CD8-positive, alpha-beta T cell (primary cell): ENCODE measurements at places on chromosomes 13 and 19. TPM values are rescaled to one million over a fixed set of nuclear protein-coding genes. Genes with fewer than 3 reads are reported as not detected.

The CRLF1 gene
- not detected for total RNA-seq

The VSTM2B gene
- total RNA-seq = not detected

The PRTN3 gene
- total RNA-seq = not detected

The ATCAY gene
- not detected for total RNA-seq

The MCF2L gene
- total RNA-seq = 15.0 TPM

The HSH2D gene
- 37.5 TPM for total RNA-seq

The FUZ gene
- 11.4 TPM for total RNA-seq

The ZNF426 gene
- 17.9 TPM for total RNA-seq

DNA sequence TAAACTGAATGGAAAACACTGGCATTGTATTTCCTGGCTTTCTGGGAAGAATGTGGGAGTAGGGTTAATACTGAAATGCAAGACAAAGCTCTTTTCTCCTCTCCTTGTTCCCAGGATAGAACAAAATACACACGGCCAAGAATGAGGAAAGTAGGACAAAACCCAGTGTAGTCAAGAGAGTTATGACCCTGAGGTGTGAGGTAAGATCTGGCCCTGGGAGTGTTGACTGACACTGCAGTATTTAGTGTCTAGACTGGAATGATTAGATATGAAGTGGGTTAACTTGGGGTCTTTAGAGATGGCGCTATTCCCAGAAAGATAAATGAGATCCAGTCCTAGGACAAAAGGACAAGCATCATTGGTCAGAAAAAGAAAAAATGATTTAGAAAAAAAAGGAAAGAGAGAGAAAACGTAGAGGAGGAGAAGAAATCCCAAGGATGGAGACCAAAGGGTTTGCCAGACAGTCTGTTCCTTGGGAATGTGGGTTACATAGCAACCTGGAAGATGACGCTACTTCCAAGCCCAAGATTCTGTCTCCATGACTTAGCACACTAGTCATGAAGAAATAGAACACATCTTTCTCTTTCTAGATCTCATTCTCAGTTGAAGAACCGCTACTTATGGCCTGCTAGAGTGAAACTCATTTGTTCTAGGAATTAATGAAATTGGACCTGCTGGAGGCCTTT is 543.6 kb upstream of the GPC6 start:
- no peak for DNase-seq

DNA sequence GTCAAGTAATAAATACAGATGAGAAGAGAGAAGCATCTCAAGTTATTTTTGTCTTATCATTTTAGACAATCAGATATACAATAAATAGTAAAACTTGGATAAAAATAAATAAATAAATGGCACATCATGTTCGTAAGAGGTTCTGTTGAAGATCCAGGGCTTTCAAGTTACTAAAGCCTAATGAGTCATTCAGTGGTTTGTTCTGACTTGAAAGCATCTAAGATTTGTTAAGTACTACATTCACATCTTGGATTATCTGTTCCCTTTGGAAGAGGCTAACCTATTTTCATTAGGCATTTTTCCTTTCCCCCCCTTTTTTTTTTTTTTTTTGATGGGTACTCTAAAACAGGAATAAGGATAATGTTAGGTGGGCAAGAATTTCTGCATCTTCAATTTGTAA is 429.3 kb downstream of the PCDH20 start:
- DNase-seq = no peak

DNA sequence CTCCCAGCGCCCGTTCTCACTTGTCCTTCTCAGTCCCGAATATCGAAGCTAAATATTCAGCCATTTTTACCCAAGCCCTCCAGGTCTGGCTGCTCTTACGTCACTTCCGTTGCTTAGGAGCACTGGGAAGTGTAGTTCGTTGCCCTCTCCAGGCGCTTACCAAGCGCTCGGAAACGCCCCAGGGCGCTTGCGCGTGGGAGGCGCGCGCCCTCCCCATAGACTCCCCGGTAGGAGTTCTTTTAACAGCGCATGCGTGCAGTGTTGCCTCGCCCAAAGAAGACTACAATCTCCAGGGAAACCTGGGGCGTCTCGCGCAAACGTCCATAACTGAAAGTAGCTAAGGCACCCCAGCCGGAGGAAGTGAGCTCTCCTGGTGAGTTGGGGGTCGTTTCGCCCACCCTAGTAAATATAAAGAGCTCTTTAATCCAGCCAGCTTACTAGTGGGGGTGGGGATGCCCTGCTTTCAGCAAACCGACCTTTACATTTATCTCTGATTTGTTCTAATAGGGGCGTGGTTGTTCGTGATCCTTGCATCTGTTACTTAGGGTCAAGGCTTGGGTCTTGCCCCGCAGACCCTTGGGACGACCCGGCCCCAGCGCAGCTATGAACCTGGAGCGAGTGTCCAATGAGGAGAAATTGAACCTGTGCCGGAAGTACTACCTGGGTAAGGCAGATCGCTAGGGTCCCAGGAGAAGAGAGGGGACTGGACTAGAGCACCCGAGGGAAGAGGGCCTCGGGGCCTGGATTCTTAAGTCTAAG is at the start of the genes PSENEN and U2AF1L4:
Gene PSENEN (plus strand): TSS at position 324 of the 759 bp plus-strand sequence. CDS start 280 bp downstream, at position 604.
Gene U2AF1L4 (minus strand): TSS at position 91 of the 759 bp plus-strand sequence. CDS start 27 bp downstream, at position 64.
- peak; percentile 93 for DNase-seq

GRCh38 chr13:112696869-112697465 is 7.1 kb downstream of the ATP11A start:
- DNase-seq = no peak

GRCh38 chr19:12779162-12779993 is 4.0 kb upstream of the HOOK2 start:
- no peak for DNase-seq

DNA sequence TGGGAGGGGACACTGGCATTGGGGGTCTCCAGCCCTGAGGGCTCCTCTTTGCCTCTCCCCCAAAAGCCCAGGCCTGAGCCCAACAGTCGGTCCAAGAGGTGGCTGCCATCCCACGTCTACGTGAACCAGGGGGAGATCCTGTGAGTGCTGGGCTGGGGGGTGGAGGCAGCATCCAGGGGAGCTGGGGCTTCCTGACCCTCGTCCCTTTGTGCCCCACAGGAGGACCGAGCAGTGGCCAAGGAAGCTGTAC is 6.8 kb downstream of the PTOV1 start:
- no peak for DNase-seq

DNA sequence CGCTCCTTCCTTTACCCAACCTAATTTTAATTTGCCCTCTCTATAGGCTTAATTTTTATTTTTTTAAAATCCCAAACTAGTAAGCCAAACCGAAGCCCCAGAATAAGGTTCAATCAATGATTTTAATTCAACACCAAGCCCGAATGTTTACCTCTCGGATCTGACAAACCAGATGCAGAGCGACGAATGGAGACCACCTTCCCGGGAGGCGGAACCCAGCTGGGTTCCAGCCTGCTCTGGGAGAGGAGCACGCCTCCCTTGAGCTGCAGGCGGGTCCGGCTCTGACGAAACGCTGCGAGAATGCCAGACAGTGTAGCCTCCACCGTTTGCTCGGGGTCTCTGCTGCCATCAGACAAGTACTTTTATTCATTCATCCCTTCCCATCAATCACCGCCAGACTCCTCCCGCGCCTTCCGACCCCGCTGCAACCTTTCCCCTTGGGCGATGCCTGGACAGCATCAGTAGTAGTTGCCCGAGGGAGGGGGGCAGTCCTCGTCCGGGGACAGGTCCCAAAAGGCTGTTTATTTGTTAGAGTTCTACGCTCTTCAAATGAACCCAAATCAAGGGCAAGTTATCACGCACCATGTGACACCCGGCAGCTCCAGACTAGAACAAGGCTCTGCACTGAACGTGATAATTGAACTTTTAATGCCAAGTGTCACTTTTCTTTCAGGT is 752 bp upstream of the EDNRB start:
- DNase-seq = no peak

DNA sequence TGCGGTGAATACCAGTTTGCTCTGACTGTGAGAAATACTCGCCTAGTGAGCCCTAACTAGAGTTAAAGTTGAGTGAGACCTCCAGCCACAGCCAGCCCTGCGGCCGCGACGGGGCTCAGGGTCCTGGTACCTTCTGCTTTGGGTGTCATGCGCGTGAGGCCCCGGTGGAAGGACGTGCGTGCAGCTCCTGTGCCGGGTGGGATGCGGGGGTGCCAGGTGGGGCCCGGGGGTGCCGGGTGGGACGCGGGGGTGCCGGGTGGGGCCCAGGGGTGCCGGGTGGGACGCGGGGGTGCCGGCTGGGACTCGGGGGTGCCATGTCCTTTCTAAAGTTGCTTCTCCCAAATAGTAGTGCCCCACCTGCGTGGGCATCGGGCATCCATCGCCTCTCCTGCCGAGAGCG is 8.5 kb upstream of the TMPRSS9 start:
- DNase-seq = no peak
